CD4-positive, alpha-beta T cell treated with Interleukin-6 at 100 ng/mL for 8 hours (primary cell): ENCODE measurements at places on chromosomes 3 and 15.

- no peak for DNase-seq
These were observed 72.0 kb downstream of the DHX30 start for GRCh38 chr3:47874913-47875312.

- no peak for DNase-seq
These were observed 131.9 kb upstream of the STAC start for GRCh38 chr3:36248374-36248773.

DNA sequence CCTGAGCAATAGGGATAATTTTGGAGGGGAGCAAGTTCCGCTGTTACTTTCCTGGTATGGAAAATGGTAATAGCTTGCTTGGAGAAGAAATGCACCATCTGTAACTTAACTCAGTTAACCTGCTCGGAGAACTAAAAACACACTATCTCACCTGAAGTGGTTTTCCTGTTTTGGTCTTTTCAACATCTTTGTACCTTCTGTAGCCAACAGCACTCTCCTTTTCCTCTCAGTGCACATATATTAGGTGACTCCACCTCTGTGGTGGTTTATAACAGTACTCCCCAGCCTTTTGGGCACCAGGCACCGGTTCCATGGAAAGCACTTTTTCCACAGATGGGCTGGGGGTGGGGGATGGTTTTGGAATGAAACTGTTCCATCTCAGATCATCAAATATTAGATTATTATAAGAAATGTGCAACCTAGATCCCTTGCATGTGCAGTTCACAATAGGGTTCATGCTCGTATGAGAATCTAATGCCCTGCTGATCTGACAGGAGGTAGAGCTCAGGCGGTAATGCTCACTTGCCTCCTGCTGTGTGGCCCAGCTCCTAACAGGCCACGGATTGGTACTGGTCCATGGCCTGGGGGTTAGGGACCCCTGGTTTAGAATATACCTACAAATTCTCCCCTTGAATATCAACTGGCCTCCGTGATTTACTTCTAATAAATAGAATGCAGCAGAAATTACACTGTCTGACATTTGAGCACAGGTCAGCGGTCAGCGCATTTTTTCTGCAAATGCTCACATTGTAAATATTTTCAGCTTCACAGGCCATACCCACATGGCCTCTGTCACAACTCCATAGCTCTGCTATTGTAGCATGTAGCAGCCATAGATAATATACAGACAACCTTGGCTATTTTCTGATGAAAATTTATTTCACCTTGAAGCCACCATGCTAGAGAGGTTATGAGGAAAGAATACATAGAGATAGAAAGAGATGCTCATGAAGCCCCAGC is 83.8 kb upstream of the SUCLG2 start:
- DNase-seq = peak; percentile 50

DNA sequence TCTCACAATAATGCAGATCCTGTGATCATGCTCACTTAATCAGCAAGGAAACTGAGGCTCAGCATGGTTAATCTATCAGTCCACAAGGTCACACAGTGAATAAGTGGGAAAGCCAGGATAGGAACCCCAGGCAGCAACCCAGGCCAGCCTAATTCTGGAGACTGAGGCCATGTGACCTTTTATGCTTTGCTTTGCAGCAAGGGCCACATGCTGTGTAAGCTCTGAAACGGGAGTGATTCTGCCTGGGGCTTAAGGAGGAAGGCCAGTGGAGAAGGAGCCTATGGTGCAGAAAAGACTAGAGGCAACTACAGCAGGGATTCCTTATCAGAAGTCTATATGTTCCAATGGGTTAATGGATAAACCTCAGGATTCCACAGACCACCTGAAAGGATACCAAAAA is 157.6 kb upstream of the PPP2R3A start:
- DNase-seq = no peak

DNA sequence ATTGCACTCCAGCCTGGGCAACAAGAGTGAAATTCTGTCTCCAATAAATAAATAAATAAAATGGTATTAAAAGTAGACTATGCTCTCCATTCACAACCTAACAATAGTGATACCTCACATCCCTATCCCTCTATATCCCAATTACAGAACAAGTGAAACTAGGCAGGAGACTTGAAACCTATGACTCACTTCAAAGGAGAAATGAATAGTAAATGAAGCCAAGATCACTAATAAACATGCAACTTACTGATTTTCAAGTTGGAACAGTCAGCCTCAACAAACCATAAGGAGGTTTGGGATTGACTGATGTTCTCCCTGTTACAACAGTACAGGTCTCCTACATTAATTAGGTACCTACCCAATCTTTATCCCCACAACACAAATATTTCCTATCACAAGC is 103.4 kb downstream of the GSK3B start:
- DNase-seq = no peak

GRCh38 chr3:125318871-125319270 is 56.3 kb downstream of the ZNF148 start:
- no peak for DNase-seq

DNA sequence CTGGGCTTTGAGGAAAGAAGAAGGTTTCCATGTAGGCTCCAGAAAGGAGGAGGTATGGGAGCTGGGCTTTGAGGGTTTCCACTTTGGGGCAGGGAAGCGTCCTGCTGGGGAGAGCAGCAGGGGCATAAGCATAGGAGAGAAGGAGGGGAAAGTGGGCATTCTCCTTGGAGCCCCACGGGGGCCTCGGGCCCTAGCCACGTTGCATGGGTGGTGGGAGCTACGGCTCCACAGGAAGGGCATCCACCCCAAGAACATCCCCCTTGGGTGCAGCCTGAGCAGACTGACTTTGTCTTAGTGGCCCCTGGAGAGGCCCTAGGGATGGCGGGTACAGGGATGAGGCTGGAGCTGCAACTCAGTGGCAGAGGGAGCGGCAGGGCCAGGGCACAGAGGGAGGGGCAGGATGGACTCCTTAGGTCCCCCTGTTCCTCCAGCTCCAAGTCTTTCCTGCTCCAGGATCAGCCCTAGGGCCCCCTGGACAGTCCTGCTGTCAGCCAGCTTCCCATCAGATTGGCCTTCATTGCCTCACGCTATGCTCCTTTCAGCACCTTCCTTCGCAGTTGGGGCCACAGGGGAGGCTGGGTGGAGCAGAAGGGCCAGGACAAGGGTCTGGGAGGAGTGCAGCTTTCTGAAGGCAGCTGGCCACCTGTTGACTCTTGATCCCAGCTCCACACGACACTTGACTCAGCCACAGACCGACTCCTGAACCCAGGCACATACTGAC is 22.9 kb downstream of the PRR20G start:
- DNase-seq = no peak

GRCh38 chr3:16940769-16941700 is 56.3 kb downstream of the PLCL2 start:
- no peak for DNase-seq

DNA sequence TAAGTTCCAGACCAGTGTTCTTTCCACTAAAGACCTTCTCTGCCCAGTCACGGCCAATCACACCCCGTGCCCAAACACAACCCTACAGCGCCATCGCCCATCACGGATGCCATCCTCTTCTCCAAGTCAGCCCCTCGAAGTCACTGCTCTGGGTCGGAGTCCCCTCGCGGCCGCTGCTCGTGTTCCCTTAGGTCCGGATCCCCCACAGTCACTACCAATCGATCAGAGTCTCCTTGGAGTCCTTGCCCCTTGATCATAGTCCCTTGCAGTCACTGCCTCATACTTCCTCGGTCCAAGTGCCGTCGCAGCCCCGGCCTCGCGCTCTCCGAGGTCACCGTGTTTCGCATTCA is 461 bp downstream of the PCYT1A start:
- DNase-seq = peak; percentile 4

DNA sequence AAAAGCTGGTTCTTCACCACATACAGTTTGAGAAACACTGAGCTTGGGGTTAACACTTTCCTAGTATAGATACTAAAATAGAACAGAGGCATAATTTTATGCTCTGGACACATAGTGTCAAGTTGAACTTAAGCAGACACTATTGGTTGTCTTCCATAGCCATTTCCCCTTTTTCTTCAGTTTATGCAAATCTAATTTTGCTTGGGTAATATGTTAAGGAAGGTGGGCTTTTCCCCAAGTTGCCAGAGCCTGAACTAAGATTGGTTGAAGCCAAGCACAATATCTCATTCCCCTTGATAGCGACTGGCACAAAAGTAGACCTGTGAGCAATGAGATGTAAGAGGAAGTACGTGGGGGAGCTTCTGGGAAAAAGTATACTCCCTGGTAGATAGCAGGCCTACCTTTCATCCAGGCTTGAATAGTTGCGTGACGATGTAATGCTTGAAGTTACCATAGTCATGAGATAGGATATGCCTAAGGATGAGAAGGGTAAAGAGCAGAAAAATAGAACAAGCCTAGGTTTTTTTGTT is 4.5 kb upstream of the POPDC2 start:
- no peak for DNase-seq
